ENCODE measurements at places on chromosomes 3 and 15.

DNA sequence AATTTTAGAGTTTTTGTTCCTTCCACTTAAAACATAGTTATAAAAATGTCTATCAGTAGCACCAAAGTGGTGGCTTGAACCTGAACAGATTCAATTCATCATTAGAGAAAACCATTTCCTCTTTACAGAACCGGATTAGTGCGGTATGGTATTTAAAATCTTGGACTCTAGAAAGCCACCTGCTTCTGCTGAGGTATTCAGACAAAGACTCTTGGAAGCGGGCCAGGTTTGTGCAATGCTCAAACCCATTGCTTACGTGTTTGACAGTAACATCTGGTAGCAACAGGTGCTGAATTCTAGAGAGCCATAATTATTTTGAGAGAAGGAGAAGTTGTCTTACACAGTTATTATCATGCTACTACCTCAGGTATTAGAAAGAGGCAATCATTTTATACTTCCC lies 290.5 kb downstream of the NAALADL2 start:
- H3K36me3 ChIP-seq: no peaks in the 10 kb centered on the region
- H3K27ac ChIP-seq: no peak overlapping the region
- no peaks in the 10 kb centered on the region for H3K27me3 ChIP-seq
- no peak for DNase-seq
- no peaks in the 10 kb centered on the region for H3K4me1 ChIP-seq

GRCh38 chr3:197327701-197328100 lies 29.3 kb upstream of the DLG1 start:
- H3K27ac ChIP-seq: no peak overlapping the region
- no peak for DNase-seq
- H3K4me3 ChIP-seq: no peak overlapping the region
- H3K4me1 ChIP-seq: no peaks in the 10 kb centered on the region
- no peaks in the 10 kb centered on the region for H3K27me3 ChIP-seq
- no peaks in the 10 kb centered on the region for H3K36me3 ChIP-seq

DNA sequence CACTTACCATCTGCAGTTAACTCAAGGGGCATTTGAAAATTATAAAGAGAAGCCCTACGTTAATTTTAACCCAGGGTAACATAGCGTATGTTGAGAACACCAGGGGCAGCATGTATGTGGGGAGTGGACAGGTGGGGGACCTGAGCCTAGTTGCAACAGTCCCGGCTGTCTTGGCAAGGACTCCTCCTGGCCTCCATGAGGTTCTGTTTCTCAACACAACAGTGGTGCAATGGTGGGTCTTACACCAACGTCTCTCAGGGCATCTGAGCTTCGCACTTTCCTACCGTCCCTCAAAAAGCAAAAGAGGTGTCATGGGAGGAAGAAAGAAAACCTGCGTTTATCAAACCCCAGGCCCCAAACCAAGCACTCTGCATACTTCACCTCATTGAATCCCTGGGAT lies 50.6 kb downstream of the MGLL start:
- no peaks in the 10 kb centered on the region for H3K27me3 ChIP-seq
- no peak for DNase-seq
- H3K36me3 ChIP-seq: no peaks in the 10 kb centered on the region
- no peak overlapping the region for H3K4me3 ChIP-seq
- no peak overlapping the region for H3K27ac ChIP-seq

DNA sequence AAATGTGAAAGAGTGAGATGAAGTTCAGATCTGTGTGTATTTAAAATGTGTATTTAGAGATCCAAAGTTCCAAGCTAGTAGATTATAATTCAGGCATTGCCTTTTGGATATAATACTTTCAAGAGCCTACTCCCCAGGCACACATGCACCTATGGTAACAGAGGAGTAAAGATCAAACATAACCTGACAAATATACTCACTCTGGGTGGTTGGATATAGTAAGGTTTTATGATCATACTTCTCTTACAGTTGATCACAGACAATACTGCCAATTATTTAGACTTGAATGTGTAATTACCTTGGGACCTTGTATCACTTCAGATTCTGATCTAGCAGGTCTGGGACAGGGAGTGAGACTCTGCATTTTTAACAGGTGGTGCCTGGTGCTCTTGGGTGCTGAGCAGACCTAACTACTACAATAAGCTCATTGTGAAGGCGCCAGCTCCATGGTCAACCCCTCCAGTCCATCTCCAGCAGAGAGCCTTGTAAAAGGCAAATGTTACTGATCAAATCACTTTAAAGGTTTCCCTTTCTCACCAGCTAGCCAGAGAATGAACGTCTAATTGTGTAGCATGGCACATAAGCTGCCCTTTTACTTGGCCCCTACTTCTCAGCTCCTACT lies 55.5 kb downstream of the NBEAL2 start:
- H3K4me1 ChIP-seq: no peaks in the 10 kb centered on the region
- DNase-seq: no peak
- no peak overlapping the region for H3K4me3 ChIP-seq
- no peak overlapping the region for H3K27ac ChIP-seq
- no peaks in the 10 kb centered on the region for H3K27me3 ChIP-seq

GRCh38 chr3:69579306-69580041 lies 159.8 kb upstream of the MITF start:
- no peak overlapping the region for H3K4me3 ChIP-seq
- H3K4me1 ChIP-seq: no peaks in the 10 kb centered on the region
- H3K27me3 ChIP-seq: no peaks in the 10 kb centered on the region
- DNase-seq: no peak
- H3K36me3 ChIP-seq: no peaks in the 10 kb centered on the region
- no peak overlapping the region for H3K27ac ChIP-seq

DNA sequence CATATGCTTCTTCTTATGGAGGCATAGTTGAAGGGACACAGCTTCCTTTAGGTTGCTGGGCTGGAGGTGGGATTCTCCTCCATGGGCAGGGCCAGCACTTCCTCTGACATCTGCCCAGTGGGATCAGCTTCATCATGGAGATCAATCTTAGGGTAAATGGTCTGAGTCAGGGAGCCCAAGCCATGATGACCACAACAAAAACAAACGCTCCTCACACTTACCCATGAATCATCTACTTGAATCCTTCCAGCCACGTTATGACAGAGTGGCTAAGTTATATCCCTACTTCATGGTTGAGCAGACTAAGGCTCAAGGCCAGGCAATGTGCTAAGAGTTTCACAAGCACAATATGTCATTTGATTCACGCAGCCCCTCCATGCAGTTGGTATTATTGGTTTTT lies 87.2 kb upstream of the NMNAT3 start:
- no peak overlapping the region for H3K4me3 ChIP-seq
- DNase-seq: no peak

DNA sequence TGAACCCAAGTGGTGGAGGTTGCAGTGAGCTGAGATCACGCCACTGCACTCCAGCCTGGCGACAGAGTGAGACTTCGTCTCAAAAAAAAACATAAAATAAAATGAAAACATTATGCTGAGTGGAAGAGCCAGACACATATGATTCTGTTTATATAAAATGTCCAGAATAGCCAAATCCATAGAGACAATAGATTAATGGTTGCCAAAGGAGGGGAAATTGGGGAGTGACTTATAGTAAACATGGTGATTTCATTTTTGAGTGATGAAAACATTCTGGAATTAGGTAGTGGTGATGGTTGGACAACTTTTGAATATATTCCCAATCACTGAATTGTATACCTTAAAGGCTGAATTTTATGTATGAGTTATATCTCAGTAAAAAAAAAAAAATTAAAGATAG lies 172.0 kb upstream of the BFSP2 start:
- no peaks in the 10 kb centered on the region for H3K4me1 ChIP-seq
- H3K27me3 ChIP-seq: no peaks in the 10 kb centered on the region
- H3K4me3 ChIP-seq: no peak overlapping the region
- no peaks in the 10 kb centered on the region for H3K36me3 ChIP-seq
- DNase-seq: no peak

- no peak overlapping the region for H3K4me3 ChIP-seq
- no peak for DNase-seq
- peaks cover 3% of the 10 kb centered on the region for H3K4me1 ChIP-seq
- no peak overlapping the region for H3K27ac ChIP-seq
- H3K36me3 ChIP-seq: no peaks in the 10 kb centered on the region
Observed at GRCh38 chr15:91980502-91981267, 127.2 kb downstream of the SLCO3A1 start.

DNA sequence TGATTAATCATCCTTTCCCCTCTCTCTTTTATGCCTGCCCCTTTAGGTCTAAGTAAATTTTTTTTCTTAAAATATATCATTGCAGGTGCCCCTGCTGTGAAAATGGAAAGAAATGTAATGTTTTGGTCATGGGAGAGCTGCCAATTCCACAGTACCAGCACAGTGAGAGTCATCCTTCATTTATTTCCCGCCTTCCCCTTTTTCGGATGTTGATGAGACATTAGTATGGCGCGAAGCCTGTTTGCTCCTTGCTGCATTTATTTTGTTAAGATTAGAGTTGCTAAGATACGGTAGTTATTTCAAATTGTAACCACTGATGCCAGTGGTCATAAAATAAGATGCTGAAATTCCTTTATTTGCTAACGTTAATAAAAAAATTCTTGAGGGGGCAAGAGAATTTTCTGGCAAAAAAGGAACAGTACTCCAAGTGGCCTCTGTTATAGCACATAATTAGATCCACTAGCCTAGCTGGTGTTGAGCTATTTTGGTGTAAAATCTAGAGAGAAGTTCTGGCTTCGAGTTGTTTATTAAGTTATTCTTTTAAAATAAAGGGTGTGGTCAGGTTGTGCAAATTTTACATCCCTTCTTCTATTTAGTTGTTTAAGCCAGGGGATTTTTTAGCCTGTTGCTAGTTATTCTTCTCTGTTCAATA lies 62.8 kb downstream of the MDFIC2 start:
- H3K4me3 ChIP-seq: no peak overlapping the region
- no peaks in the 10 kb centered on the region for H3K27me3 ChIP-seq
- no peak overlapping the region for H3K27ac ChIP-seq
- no peaks in the 10 kb centered on the region for H3K36me3 ChIP-seq

GRCh38 chr15:57061696-57062095 lies 143.3 kb downstream of the TCF12 start:
- no peak overlapping the region for H3K27ac ChIP-seq
- H3K4me3 ChIP-seq: no peak overlapping the region
- no peaks in the 10 kb centered on the region for H3K27me3 ChIP-seq
- no peaks in the 10 kb centered on the region for H3K36me3 ChIP-seq

DNA sequence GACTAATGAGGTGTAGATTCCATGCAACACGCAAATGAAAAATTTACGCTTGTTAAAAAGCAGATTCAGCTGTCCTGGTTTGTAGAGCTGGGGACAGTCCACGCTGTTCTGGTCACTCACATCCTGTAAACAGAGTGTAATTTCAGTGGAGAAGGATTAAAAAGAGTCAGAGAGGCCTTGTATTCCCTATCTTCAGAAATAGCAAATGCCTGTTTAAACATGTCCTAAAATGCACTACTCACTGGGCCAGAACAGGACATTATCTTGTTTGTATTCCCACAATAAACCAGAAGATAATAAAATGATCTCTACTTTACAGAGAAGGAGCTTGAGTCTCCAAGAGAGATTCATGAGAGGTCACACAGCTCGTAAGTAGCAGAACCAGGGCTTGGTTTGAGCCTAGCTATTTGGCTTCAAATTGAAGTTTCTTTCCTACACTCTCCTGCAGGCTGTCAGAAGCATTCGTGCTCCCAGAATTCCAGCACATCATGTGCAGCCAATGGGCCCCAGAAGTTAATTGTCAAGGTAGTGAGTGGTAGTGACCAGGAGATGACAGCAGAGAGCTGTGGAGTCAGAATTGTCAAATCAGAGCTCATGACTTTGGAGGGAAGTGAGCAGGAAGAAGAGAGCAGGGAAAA lies 242.5 kb downstream of the ATP8B4 start:
- H3K27me3 ChIP-seq: no peaks in the 10 kb centered on the region
- H3K36me3 ChIP-seq: no peaks in the 10 kb centered on the region
- peaks cover 5% of the 10 kb centered on the region for H3K4me1 ChIP-seq
- H3K27ac ChIP-seq: no peak overlapping the region
